ENCODE measurements at places on chromosomes 16 and 17. TPM values are rescaled to one million over a fixed set of nuclear protein-coding genes. Genes with fewer than 3 reads are reported as not detected.

Gene CDC6
- total RNA-seq = 2.9 TPM

Gene TLCD2
- 10.1 TPM for total RNA-seq

Gene SHCBP1
- 28.9 TPM for total RNA-seq

Gene CACNG4
- total RNA-seq = not detected

Gene ARHGAP23
- total RNA-seq = 36.6 TPM

Gene CPNE7
- 0.65 TPM for total RNA-seq

Gene ZNF276
- total RNA-seq = 10.4 TPM

Gene KPNA2
- total RNA-seq = 83.9 TPM

Gene KRT33B
- total RNA-seq = not detected

Gene MYH3
- total RNA-seq = 0.45 TPM

Gene MGRN1
- total RNA-seq = 24.5 TPM

Gene SOX15
- 0.57 TPM for total RNA-seq

Gene MYCBPAP
- total RNA-seq = 1.7 TPM

Gene SOST
- total RNA-seq = 0.09 TPM

Gene CMTM2
- not detected for total RNA-seq

Gene NPIPA3
- total RNA-seq = 0.54 TPM

Gene SOCS1
- 5.6 TPM for total RNA-seq

Gene MEIOB
- total RNA-seq = not detected

Gene SPATA32
- not detected for total RNA-seq

Gene PKD1
- total RNA-seq = 166 TPM

Gene TNFRSF17
- not detected for total RNA-seq

Gene CDH13
- 58.0 TPM for total RNA-seq

Gene SLX4
- 7.0 TPM for total RNA-seq

Gene ZNF287
- total RNA-seq = 10.3 TPM

Gene CNGB1
- total RNA-seq = not detected

Gene KCNJ16
- total RNA-seq = not detected

Gene TAF15
- total RNA-seq = 74.3 TPM

Gene P2RX1
- not detected for total RNA-seq

Gene HS3ST2
- total RNA-seq = not detected

Gene GRB7
- total RNA-seq = 1.7 TPM

Gene SLC25A39
- total RNA-seq = 61.5 TPM

Gene ATF7IP2
- total RNA-seq = 1.1 TPM

Gene PYY
- not detected for total RNA-seq

Gene CES1
- total RNA-seq = not detected
